Small intestine (tissue), 16 donors: ENCODE measurements at places on chromosomes 16 and 17.

- no peak for DNase-seq
Measured at GRCh38 chr16:85503679-85504231, 109.4 kb upstream of the GSE1 start.

DNA sequence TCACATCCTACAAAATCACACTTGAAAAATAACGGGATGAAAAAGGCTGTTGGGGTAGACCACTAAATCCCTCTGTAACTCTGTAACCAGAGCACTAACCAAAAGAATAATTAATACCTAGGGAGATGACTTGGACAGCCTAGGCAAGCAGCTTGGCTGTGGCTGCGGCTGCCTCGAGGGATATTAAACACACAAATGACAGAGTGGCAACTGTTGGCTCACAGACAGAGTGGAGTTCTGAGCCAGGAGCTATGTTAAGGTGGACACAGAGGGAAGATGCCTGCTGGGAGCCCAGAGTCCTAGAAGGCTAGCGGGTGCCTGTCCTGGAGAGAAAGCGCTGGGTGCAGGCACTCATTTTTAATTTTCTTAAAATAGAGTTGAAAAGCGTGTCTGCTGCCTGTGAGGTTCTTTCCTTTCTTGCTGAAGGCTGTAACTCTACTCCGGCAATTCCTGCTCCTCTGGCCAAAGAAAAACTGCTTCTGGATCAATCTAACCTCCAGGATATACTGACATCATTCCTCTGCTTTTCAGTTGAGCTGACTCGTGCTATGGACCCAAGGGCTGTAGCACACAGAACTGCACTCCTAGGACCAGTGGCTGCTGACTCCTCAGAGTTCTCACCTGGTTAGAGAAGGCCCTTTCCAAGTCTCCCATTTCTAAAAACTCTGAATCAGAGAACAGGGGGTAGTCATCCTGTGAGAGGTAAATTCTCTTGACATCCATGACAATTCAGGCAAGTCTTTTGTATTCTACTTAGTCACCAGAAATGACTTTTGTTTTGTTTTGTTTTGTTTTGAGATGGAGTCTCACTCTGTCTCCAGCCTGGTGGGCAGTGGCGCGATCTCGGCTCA, 147.9 kb downstream of the STX8 start:
- no peak for DNase-seq

GRCh38 chr16:57138281-57138935, 46.0 kb downstream of the CPNE2 start:
- no peak for DNase-seq

DNA sequence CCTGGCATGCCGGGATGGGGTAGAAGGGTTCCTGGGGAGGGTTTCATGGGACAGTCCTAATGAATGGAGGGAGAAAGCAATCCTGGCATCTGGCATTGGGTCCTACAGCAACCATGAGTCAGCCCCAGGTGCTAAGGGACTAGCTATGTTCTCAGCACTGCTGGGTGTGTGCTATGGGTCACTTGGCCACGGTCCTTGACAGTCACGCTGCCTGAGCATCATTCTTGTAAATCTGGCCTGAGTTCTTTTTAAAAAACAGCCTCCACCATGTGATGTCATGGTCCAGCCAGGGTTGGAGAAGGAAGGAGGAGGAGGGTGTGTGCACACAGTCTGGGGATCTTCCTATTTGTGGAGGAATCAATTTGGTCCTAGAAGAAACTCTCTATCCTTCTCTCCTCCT, 6.2 kb upstream of the RAMP2 start:
- DNase-seq: no peak

- DNase-seq: peak; percentile 88
Measured at GRCh38 chr16:66894948-66895688, 14.8 kb downstream of the PDP2 start.

DNA sequence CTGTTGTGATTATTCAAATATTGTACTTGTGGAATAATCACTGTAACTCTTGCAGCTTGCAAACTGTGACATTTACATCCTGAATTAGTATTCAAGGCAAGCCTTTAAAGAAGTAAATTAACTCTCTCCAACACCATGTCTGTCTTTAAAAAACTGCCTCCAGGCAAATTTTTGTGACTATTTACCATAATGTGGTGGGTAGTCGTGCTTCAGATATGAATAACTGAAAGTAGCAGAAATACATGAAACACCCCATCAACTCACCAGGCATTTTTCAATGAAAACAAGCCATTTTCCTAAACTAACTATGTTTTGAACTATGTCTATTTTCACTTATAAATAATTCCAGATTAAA, 217.4 kb upstream of the PSMD7 start:
- no peak for DNase-seq

GRCh38 chr17:45950888-45951287, 48.2 kb upstream of the STH start:
- DNase-seq: no peak

DNA sequence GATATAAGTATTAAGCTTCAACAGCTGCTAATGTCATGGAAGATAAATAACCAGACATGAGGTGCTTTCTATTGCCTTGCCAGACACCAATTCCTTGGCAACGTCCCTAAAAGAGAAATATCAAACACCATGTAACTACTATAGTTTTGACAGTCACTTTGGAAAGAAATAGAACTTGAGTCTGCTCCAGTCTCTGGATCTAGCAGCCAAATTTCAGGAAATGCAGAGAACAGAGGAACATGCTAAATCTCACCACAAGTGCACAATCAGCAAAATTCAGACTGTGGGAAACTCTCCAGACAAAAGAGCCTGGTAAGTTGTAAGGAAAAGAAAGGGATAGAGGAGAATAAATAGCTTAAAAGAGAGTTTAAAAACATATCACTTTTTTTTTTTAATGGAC, 28.4 kb upstream of the TANC2 start:
- no peak for DNase-seq

DNA sequence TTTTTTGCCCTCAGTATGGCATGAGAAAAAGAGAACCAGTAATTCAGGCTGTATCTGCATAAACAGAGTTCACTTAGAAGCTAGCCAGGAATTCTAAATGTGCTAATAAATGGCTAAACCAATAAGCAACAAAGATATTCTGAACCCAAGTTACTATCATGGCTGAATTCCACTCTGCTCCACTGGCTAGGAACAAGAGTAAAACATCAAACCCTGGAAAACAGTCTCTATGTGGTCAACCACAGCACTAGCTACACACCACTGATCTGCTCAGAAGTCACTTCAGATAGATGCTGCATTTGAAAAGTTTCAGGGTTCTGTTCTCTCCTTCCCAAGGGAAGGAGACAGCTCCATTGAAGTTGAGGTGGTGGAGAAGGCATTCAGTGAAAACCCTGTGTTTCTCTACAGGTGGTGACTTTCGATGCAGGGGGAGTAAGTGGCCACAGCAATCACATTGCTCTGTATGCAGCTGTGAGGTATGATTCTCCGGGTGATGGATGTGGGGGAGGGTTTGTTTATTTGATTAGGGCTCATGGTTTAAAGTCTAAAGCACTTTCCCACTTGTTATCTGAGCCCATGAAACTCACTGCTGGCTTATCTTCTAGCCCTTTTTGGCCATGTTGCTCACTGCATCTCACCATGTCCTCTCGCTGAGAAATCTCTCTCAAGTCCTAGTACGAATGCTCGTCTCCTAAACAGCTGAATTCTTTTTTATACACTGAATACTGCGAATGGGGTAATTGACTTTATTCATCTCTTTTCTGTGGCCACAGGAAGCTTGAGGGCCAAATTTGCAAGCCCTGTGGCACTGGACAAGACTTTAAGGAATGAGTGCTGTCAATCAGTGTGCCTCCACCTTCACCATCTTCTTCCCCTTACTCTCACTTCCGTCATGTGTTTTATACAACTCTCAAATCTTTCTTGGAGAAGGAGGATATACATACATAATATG, 39.9 kb downstream of the CENPV start:
- peak; percentile 86 for DNase-seq

DNA sequence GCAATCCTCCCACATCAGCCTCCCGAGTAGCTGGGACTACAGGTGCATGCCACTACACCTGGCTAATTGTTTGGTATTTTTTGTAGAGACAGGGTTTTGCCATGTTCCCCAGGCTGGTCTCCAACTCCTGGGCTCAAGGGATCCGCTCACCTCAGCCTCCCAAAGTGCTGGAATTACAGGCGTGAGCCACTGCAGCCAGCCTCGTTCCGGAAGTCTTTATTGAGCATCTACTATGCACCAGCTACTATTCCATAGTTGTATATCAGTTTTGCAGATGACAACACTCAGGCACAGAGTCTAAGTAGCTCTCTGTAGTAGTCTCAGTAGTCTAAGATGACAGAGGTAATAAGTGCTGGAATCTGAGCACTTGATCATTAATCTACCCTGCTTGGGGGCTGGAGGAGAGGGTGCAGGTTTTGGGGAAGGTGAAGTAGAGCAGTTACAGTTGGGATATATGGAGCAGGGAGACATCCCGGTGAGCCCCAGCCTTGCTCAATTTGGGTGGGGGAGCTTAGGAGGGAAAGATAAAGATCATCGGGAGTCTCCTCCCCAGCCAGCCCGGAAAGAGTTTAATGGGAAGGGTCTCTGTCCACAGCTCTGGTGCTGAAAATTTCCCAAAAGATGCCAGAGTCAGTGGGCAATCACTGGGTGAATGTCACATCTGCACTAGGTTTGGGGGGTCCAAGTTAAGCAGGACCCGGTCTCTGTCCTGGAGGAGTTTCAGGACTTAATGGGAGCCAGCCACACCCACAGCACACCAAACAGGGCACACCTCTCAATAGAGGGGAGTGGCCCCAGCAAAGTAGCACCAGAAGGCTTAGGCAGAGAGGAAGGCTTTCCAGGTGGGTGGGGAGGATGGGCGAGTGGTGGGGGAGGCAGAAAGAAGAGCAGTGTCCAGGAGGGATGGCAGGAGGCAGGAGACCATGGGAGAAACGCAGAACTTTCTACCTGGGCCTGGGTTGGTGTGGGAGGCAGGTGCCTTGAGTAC, 1.7 kb downstream of the OTOP3 start:
- peak; percentile 32 for DNase-seq

GRCh38 chr16:81148277-81148676, 52.1 kb upstream of the GCSH start:
- DNase-seq: no peak

GRCh38 chr17:77569846-77570564, 388.5 kb upstream of the TNRC6C start:
- no peak for DNase-seq

DNA sequence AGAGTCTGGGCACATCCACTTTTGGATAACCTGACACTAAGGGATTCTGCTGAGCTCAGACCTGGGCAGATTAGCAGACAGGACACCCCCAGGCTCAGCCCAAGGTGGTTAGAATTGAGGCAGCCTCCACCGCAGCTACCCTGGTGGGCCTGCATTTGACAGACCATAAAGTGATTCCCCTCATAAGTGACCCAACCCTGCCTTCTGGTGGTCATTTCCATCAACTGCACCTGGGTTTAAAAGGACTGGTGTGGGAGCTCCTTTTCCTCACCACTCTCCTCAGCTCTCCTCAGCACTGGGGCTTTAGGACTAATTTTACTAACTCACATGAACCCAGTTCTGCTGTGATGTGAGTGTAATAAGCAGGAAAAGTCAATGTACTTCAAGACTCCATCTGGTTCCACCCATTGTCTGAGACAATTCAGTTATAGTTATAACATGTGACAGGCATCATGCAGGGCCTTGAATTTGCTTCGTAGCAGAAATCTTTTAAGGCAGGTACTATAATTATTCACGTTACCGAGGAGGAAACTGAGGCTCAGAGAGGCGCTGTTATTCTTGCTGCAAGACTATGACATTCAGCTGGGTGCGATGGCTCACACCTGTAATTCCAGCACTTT, 42.5 kb downstream of the MYH3 start:
- peak; percentile 66 for DNase-seq

DNA sequence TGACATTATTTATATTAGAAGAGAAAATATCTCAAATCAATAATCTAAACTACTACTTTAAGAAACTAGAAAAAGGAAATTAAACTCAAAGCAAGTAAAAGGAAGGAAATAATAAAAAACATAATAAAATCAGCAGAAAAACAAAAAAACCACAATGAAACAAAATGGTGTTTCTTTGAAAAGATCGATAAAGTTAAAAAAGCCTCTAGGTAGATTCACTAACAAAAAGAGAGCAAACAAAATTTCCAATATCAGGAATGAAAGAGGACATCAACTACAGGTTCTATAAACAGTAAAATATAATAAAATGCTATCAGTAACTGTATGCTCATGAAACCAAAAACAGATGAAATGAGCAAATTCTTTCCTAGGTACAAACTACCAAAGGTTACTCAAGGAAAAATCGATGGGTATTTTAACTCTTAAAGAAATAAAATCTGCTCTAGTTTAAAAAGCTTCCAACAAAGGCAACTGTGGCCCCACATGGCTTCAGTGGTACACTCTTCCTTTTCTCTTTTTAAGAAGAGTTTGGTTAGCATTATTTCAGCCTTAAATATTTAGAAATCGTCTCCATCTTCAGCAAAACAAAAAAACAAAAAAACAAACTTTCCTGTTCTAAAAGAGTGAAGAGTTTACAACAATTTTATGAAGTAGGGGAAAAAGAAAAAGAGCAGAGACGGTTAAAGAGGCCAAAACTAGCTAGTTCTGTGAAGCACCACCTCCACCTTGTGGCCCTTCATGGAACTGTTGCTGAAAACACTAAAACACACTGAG, 102.2 kb downstream of the TRIM37 start:
- DNase-seq: peak; percentile 74

DNA sequence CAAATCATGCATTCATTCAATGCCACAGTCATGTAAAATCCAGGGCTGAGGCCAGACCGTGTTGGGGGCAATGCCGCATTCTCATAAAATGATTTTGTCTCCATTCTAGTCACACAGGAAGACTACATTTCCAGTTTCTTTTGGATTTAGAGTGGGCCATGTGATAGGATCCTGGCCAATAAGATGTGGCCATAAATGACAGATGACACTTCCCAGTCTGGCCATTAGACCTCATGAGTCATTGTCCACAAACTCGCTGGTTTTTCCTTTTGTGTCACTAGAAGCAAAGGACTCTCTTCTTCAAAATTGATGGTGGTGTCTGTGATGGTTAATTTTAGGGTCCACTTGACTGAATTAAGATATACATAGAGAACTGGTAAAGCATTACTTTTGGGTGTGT, 352.3 kb downstream of the UTP18 start:
- DNase-seq: no peak

- peak; percentile 53 for DNase-seq
Measured at GRCh38 chr17:44501866-44502375, 1.3 kb downstream of the GPATCH8 start.

- no peak for DNase-seq
Measured at GRCh38 chr17:4856271-4856936, 23.3 kb downstream of the MINK1 start.

- DNase-seq: no peak
Measured at GRCh38 chr17:11900041-11900476, 97.2 kb downstream of the ZNF18 start.

- no peak for DNase-seq
Measured at GRCh38 chr17:57913575-57914272, 41.5 kb downstream of the CUEDC1 start.
